ENCODE measurements at places on chromosomes 3 and 15.

DNA sequence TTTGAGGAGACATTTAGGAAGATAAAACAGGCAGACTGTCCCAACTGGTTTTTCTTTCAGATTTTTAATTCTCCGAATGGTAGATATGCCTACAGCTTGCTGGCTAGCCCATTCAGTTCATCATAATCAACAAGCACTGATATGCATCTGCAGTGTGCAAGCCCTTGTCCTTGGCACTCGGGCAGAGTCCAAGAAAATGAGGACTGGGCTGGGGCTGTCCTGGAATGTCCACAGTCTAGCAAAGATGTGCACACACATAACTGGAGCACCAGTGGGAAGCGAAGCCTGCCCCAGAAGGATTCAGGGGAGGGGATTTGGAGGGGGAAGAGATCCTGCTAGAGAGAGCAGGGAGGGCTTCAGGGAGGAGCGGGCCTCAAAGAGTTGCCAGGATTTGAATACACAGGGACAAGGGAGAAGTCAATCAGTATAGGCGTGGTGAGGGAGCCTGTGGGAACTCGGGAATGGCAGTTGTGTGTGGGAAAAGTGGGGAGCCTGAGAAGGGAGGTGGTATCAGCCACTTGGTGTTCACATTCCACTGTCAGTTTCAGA lies 8.7 kb downstream of the FAH start:
- DNase-seq: no peak

DNA sequence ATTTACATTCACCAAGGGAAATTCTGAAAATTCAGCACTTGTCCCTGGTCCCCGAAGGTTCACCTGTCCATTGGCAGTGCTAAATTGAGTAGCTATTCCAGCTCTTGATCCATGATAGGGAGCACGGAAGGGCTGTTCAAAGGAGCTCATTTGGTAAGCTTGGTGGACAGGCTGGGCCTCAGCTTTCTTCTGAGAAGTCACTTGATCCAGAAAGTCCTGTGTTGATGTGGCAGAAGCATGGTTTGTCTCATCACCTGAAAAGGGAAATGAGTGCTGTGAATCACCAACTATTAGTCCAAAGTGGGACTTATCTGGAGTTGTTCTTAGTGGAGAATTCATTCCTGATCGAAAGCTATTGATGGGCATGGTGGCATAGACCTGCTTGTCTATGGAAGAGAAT lies 19.9 kb upstream of the SLC12A8 start:
- no peak for DNase-seq

DNA sequence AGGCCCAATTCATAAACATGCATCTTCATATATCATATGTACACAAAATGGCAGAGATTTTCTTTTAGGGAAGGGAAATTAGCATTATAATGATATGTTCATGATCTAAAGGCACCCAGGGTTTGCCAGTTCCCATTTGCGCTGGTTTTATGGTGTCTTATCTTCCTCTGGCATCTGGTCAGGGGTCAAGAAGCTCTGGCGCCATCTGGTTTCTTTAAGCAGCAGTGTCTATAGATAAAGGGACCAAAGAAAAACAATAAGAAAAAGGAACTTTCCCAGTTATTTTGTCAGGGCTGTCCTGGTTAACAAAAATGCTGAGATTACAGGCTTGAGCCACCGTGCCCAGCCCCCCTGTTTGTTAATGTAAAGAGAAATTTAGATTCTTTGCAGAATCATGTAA lies 3.3 kb upstream of the DCP1A start:
- no peak for DNase-seq

GRCh38 chr15:39504808-39505207 lies 76.1 kb upstream of the THBS1 start:
- no peak for DNase-seq

DNA sequence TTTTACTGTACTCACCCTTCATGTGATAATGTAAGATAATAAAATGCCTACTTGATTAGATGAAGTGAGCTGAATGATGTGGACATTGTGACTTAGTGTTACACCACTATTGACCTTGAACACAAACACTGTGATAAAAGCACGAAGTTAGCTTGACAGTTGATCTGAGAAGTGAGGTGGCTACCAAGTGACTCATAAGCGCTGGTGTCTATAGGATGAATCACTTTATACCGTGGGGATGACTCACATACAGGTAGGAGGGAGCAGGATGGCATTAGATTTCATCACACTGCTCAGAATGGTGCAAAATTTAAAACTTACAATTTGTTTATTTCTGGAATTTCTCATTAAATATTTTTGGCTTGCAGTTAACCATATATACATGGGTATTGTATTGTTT lies 174.7 kb upstream of the CNTN3 start:
- no peak for DNase-seq

GRCh38 chr3:69012100-69012799 lies 1.2 kb downstream of the EOGT start:
- DNase-seq: peak; percentile 16

- DNase-seq: no peak
Observed at GRCh38 chr3:34183114-34183513, 384.7 kb downstream of the PDCD6IP start.

- DNase-seq: no peak
Observed at GRCh38 chr3:193996641-193997089, 139.3 kb upstream of the HES1 start.

DNA sequence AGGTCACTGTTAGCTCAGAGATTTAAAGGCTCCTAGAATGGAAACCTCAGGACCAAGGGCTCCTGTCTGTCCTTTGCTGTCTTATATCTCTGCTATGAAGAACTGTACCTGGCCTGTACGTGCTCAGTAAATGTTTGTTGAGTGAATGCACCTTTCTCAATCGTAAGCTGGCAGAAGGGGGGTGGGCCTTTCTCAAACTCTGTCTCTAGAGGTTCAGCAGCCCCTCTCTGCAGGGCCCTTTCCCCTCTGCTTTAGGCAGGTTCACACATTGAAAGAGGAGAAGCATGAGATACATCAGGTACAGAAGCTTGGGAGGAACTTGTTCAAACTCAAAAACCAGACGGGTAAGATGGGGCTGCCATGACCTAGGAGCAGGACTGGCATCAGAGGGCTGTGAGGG lies 155.6 kb downstream of the GOLGA6L4 start:
- no peak for DNase-seq

- no peak for DNase-seq
Observed at GRCh38 chr3:99669879-99670555, 31.6 kb downstream of the COL8A1 start.

- no peak for DNase-seq
Observed at GRCh38 chr15:38226608-38227266, 25.9 kb upstream of the SPRED1 start.

DNA sequence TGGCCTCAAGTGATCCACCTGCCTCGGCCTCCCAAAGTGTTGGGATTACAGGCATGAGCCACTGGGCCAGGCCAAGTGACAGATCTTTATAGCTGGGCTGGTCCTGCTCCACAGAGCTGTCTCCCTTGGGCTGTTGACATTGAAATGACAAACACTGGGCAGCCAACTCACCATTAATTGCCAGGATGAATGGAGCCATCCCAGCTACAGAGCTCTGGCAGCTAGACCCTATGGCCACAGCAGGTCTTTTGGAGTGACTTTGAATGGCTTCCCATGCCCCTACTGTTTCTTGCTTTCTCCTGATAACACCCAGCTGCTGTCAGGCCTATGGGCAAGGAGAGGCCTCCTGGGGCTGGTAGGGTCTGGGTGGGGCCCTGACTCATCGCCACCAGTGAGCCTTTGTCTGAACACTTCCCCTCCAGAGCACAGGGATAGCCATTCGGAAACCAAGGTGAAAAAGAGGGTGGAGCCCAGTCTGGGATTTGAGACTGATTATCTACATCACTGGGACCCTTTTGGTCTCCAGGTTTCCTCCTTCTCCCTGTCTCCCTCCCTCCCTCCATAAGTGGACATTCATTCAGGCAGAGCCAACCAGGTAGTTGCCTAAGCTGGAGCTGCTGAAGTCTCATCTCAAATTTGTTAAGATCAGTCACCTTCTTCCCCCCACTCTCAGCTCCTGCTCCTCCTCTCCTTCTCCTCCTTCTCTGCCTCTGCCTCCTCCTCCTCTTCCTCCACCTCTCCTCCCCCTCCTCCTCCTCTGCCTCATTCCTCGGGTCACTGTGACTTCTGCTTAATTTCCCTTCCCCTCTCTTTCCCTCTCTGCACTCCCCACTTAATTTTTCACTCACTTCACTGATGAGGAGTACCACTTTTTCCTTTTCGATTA lies 34.0 kb downstream of the BHLHE40 start:
- DNase-seq: no peak

- DNase-seq: no peak
Observed at GRCh38 chr3:146159616-146160320, 1.2 kb downstream of the PLOD2 start.

GRCh38 chr3:149581681-149582370 lies 76.0 kb downstream of the WWTR1 start:
- no peak for DNase-seq

- no peak for DNase-seq
Observed at GRCh38 chr3:31988271-31988670, 6.7 kb downstream of the ZNF860 start.

DNA sequence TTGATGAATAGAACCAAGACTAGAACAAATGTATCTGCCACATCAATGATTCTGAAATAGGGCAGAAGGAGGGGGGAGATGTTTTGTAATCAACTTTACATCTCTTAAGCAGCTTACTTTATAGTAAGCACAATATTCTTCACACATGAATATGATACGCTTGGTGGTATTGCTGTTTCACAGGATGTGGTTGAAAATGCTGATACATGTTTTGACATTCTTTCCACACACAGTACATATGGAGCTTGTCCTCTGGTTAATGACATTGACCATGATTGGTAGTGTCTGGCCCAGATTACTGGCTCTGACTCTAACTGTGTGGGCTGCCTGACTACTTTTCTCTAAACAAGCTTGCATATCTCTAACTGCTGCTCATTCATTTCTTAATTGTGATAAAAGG lies 168.9 kb downstream of the KLHL25 start:
- DNase-seq: no peak

GRCh38 chr3:3772920-3773319 lies 26.3 kb upstream of the LRRN1 start:
- DNase-seq: no peak

GRCh38 chr3:156764751-156765150 lies 61.4 kb upstream of the LEKR1 start:
- no peak for DNase-seq

GRCh38 chr3:122966045-122966444 lies 61.5 kb downstream of the SEMA5B start:
- no peak for DNase-seq

DNA sequence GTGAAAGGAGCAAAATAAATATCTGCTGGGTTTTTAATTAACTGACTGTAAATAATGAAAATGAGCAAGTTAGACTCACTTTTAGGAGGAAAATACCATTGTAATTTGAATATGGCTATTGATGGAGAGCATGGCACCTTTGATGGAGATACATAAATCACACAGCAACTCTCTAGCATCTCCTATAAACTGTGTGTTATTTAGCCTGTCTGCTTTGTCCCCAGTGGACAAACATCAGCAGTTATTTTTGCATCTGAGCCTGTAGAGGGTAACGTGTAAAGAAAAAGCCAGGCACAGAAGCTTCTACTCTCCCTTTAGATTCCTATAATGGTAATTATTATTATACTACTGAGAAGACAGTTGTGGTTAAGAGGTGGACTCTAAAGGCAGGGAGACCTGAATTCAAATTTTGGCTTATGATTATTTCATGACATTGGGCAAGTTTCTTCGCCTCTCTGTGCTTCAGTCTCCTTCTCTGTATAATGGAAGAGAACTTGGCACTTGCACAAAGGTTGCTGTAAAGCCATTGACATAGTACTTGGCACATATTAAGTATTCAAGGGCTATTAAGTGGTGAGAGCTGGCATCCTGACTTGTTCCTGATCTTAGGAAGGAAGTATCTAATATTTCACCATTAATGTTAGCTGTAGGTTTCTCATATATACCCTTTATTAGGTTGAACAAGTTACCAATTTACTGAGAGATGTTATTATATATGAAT lies 289.5 kb upstream of the TRIM42 start:
- no peak for DNase-seq

- DNase-seq: no peak
Observed at GRCh38 chr15:100980410-100981046, 61.4 kb downstream of the LRRK1 start.

DNA sequence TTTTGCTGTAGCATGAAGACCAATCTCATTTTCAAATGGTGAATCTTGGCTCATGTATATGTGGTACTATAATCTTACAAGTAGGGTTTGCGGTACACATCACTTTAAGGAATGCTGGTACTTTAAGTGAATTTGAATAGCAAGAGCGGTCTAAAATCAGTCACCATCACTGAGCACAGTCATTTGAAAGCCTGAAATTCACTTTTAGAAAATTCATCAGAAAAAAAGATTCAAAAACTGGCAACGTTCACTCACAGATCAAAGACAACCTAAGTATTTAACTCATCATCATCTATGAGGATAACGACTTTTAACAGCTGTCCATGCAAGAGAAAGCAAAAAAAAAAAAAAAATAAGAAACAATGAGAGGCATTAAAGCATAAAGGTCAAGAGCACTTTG lies 111.6 kb downstream of the FHIT start:
- DNase-seq: no peak

GRCh38 chr3:16177962-16178627 lies 3.6 kb downstream of the GALNT15 start:
- DNase-seq: peak; percentile 63

- no peak for DNase-seq
Observed at GRCh38 chr15:75508840-75509532, 57.5 kb upstream of the SIN3A start.

DNA sequence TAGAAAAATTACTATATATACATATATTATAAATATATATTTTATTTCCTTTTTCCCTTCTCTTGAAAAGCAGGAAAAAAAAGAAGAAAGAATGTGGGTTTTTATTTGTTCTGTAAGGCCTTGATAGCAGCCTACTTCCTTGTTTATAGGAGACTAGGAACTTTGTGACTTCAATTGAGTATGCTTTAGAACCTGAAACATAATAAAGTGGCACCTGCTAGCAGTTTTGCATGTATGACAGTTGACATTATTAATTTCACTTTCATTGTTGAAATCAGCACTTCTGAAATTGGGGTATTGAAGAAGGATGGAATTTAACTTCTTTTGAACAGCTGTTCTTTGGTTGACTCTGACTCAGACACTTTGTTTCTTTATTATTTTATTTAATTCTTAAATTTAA lies 56.9 kb downstream of the GLCE start:
- no peak for DNase-seq

- no peak for DNase-seq
Observed at GRCh38 chr15:51006336-51006985, 88.2 kb downstream of the TNFAIP8L3 start.

GRCh38 chr3:126275620-126275904 lies 81.6 kb downstream of the KLF15 start:
- no peak for DNase-seq

DNA sequence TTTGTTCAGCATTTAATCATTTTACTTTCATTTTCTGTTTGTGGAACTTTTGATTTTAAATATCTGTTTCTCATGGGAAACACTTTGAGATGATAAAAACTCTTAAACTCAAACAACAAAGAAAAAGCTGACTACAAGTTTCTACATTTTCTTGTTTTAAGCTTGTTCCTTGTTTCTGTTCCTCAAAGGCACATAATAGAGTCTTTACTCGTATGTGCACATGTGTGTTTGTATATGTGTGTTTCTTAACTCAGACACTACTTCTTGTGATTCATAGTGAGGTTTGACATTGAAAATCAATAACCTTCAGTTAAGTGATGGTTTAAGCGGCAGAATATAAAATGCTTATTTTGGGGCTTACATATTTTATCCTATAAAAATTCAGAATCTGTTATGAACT lies 786.7 kb upstream of the EPHA6 start:
- DNase-seq: no peak

Measured in activated naive CD4-positive, alpha-beta T cell treated with anti-CD3 and anti-CD28 coated beads, Interleukin-2, amount 50 U/mL, for 16 hours (primary cell).